ENCODE measurements at places on chromosomes 4 and X.

GRCh38 chr4:52142816-52143215, 91.7 kb downstream of the SPATA18 start:
- no peaks in the 10 kb centered on the region for H3K36me3 ChIP-seq
- DNase-seq, result no peak
- H3K27ac ChIP-seq, result no peak overlapping the region
- H3K4me3 ChIP-seq, result no peak overlapping the region

DNA sequence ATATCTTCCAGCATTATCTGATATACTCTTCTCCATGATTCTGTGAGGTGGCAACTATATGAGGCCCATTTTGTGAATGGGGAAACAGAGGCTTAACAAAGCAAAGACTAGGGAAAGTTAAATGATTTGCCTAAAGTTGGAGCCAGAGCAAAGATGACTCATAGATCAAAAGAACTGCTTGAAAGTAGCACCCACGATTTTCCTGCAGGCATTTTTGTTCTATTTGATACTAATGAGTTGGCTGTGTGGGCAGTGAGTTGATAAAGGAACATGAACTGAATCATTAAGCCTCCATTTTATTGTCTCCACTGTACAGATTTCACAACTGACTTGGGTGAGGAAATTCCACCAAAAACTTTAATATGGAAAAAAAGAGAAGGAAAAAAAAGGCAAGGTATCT, 138.9 kb upstream of the IGFBP7 start:
- no peak overlapping the region for H3K4me3 ChIP-seq
- H3K27ac ChIP-seq, result no peak overlapping the region
- no peaks in the 10 kb centered on the region for H3K36me3 ChIP-seq
- H3K4me1 ChIP-seq, result no peaks in the 10 kb centered on the region
- DNase-seq, result no peak
- H3K27me3 ChIP-seq, result no peaks in the 10 kb centered on the region

DNA sequence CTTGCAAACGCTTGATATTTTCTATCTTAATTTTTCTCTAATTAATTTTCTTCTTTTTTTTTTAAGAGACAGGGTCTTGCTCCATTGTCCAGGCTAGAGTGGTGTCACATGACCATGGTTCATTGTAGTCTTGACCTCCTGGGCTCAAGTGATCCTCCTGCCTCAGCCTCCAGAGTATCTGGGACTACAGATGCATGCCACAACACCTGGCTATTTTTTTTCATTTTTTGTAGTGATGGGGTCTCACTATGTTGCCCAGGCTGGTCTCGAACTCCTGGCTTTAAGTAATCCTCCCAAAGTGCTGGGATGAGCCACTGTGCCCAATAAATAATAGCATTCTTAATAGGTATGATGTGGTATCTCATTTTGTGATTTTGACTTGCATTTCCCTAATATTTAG, 18.2 kb downstream of the SHROOM3 start:
- H3K4me3 ChIP-seq, result no peak overlapping the region
- peaks cover 22% of the 10 kb centered on the region for H3K27me3 ChIP-seq
- H3K27ac ChIP-seq, result no peak overlapping the region
- no peaks in the 10 kb centered on the region for H3K4me1 ChIP-seq
- H3K36me3 ChIP-seq, result no peaks in the 10 kb centered on the region

- H3K27ac ChIP-seq, result peak overlapping the region; percentile 77
- no peaks in the 10 kb centered on the region for H3K36me3 ChIP-seq
- H3K4me3 ChIP-seq, result no peak overlapping the region
- H3K27me3 ChIP-seq, result peaks cover 3% of the 10 kb centered on the region
These were observed 136.3 kb downstream of the AMMECR1 start for GRCh38 chrX:110181459-110182137.

GRCh38 chrX:153645921-153646488, 998 bp upstream of the DUSP9 start:
- H3K36me3 ChIP-seq, result no peaks in the 10 kb centered on the region
- H3K27ac ChIP-seq, result no peak overlapping the region
- peak; percentile 57 for DNase-seq
- no peak overlapping the region for H3K4me3 ChIP-seq
- peaks cover 35% of the 10 kb centered on the region for H3K27me3 ChIP-seq
- no peaks in the 10 kb centered on the region for H3K4me1 ChIP-seq

DNA sequence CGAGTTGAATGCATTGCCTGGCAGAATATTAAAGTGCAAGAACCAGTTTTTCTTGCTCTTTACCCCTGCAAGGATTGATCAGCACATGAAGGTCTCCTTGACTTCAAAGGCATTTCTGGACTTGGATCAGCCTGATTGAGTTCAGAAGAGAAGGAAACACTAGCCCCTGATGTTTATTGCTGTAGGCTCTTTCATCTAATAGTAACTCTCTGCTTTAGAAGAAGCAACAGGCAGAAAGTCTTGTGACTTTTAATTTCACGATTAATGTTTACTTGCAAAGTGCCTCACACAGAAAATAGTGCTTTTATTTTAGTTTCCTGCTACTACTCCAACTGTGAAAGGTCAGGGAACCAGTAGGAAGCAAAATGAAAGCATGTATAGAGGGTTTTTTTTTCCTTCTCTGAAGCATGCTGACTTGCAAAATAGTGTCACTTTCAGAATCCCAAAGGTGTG, 69.1 kb downstream of the PCDH7 start:
- no peak overlapping the region for H3K4me3 ChIP-seq
- no peaks in the 10 kb centered on the region for H3K4me1 ChIP-seq
- H3K27ac ChIP-seq, result no peak overlapping the region
- no peaks in the 10 kb centered on the region for H3K27me3 ChIP-seq

GRCh38 chr4:127832585-127832984, 48.1 kb upstream of the PLK4 start:
- H3K4me3 ChIP-seq, result no peak overlapping the region
- H3K27me3 ChIP-seq, result no peaks in the 10 kb centered on the region
- no peaks in the 10 kb centered on the region for H3K36me3 ChIP-seq
- no peak overlapping the region for H3K27ac ChIP-seq

DNA sequence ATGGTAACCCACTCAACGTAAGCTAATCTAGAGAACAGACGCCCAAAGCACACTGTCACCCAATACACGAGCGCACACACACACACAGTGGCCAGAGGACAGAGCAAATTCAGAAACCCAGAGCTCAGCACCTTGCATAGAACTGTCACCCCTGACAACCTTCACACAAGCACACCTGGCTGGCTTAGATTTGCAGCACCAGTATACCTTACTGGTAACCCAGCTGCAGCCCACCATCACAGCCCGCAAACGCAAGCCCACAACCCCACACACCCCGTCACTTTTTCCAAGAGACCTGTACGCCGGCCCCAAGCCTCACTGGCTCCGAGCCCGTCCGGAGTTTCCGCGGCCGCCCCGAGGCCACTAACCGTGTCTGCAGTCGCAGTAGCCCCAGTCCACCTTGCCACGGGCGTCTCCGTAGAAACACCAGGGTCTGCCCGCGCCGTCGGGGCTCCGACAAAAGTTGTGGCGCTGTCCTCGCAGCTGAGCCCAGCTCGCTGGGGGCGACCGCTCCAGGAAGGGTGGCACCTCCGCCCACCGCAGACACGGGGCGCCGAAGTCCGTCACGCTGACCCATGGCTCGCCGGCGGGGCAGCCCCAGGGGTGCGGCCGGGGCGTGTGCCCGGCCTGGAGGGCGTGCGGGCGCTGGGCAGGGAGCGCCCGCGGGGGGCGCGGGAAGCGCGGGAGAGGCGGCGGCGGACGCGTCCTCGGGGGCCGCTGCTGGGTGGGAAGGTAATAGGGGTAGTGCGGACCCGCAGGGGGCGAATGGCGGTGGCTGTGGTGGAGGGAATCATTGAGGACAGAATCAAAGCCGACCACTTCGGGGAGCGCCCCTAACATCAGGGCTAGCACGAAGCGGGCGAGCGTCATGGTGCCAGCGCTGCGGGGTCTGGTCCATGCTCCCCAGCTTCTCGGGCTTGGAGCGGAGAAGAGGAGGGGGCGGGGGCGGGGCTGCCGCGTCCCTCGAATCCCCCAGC, 664 bp downstream of the PRSS12 start:
- peaks cover 5% of the 10 kb centered on the region for H3K27me3 ChIP-seq
- peak overlapping the region; percentile 84 for H3K4me3 ChIP-seq
- H3K36me3 ChIP-seq, result no peaks in the 10 kb centered on the region
- peak overlapping the region; percentile 15 for H3K27ac ChIP-seq

DNA sequence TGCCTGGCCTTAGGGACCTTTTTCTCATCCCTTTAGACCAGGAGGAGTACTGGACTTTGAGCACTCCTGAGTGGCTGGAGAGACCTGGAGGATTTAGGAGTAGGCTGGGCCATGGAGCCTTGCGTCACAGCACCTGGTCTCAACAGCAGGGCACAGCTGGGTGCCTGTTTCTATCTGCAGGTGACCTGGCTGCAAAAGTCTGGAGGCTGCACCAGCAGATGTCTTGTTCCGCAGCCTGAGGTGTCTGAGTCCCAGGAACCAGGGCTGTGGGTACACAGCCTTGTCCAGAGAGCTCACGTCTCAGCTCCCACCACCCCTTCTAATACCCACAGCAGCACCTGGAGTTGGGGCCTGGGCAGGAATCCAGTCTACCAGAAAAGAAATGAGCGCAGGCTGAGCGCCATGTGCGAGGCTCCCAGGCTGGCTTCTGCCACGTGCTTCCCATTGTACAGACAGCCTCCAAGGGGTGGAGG, 5.0 kb upstream of the NSD2 start:
- DNase-seq, result no peak
- no peak overlapping the region for H3K27ac ChIP-seq
- no peak overlapping the region for H3K4me3 ChIP-seq
- H3K4me1 ChIP-seq, result peaks cover 5% of the 10 kb centered on the region
- H3K36me3 ChIP-seq, result no peaks in the 10 kb centered on the region

GRCh38 chr4:78653655-78654054, 102.1 kb downstream of the ANXA3 start:
- peaks cover 62% of the 10 kb centered on the region for H3K4me1 ChIP-seq
- no peaks in the 10 kb centered on the region for H3K27me3 ChIP-seq
- no peak overlapping the region for H3K4me3 ChIP-seq
- no peaks in the 10 kb centered on the region for H3K36me3 ChIP-seq

DNA sequence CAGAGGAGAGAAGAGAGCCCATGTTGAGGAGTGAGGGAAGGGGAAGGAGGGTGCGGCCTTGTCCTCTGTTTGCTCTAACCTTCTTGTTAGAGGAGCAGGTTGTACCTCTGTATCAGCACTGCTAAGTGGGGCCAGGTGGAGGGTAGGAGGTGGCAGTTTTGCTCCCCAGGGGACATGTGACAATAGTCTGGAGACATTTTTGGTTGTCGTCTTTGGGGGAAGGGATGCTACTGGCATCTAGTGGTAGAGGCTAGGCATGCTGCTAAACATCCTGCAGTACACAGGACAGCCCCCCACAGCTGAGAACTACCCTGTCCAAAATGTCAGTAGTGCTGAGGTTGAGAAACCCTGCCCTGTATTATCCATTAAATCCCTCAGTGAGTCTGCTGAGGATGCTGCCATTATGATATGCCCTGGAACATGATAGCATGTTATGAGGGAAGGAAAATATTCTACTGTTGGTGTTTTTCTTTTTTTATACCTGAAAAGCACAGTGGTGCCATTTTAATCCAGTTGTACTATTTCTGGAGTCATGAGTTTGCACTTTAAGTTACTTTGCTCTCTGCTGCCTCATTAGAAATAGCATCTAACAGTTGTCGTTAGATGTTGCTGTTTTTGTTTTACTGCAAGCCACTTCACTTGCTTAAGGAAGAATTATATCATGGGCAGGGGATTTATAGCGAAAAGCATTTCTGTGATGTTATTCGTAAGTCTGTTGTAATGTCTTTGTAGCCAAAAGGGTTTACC, 90.6 kb downstream of the LRP2BP start:
- no peaks in the 10 kb centered on the region for H3K27me3 ChIP-seq
- H3K4me1 ChIP-seq, result peaks cover 26% of the 10 kb centered on the region
- DNase-seq, result peak; percentile 31
- H3K27ac ChIP-seq, result peak overlapping the region; percentile 99

- H3K4me3 ChIP-seq, result no peak overlapping the region
- no peaks in the 10 kb centered on the region for H3K4me1 ChIP-seq
- H3K27ac ChIP-seq, result no peak overlapping the region
- DNase-seq, result no peak
- H3K36me3 ChIP-seq, result no peaks in the 10 kb centered on the region
- H3K27me3 ChIP-seq, result no peaks in the 10 kb centered on the region
These were observed 387.3 kb upstream of the TECRL start for GRCh38 chr4:64796581-64796980.

- H3K36me3 ChIP-seq, result no peaks in the 10 kb centered on the region
- no peak for DNase-seq
- H3K4me3 ChIP-seq, result no peak overlapping the region
- no peaks in the 10 kb centered on the region for H3K4me1 ChIP-seq
These were observed 1008.7 kb downstream of the GLUD2 start for GRCh38 chrX:122055979-122056715.

GRCh38 chrX:72255445-72255844, 16.6 kb upstream of the ERCC6L start:
- no peak overlapping the region for H3K4me3 ChIP-seq
- H3K4me1 ChIP-seq, result peaks cover 6% of the 10 kb centered on the region
- H3K27me3 ChIP-seq, result peaks cover 23% of the 10 kb centered on the region
- DNase-seq, result peak; percentile 66

DNA sequence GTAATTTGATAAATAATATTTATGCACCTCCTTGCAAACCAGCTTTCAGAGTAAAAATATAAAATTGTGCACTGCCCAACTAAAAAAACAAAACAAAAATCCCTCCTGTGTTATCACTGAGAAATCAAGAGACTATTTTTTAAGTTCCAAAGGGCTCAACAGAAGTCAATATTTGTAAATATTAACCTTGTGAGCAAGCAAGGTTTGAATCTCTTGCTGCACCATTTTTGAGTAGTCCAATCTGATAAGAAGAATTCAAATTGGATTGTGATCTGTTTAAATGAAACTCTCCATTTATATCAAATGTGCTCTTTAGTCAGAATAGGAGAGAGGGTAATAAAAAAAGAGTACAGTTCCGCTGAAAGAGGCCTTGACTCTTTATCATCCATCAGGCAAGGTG, 520.2 kb downstream of the RAB28 start:
- no peaks in the 10 kb centered on the region for H3K36me3 ChIP-seq
- H3K4me1 ChIP-seq, result no peaks in the 10 kb centered on the region
- H3K27me3 ChIP-seq, result no peaks in the 10 kb centered on the region
- no peak for DNase-seq
- H3K4me3 ChIP-seq, result no peak overlapping the region

- no peak overlapping the region for H3K27ac ChIP-seq
- H3K36me3 ChIP-seq, result no peaks in the 10 kb centered on the region
- H3K4me1 ChIP-seq, result no peaks in the 10 kb centered on the region
- H3K27me3 ChIP-seq, result no peaks in the 10 kb centered on the region
- DNase-seq, result no peak
These were observed 186.3 kb downstream of the MOSPD2 start for GRCh38 chrX:15059474-15059873.

- no peak for DNase-seq
- no peak overlapping the region for H3K4me3 ChIP-seq
- no peaks in the 10 kb centered on the region for H3K36me3 ChIP-seq
- H3K4me1 ChIP-seq, result peaks cover 25% of the 10 kb centered on the region
- peak overlapping the region; percentile 97 for H3K27ac ChIP-seq
- H3K27me3 ChIP-seq, result no peaks in the 10 kb centered on the region
These were observed 279.3 kb upstream of the DIPK2B start for GRCh38 chrX:45479835-45480422.

- H3K36me3 ChIP-seq, result no peaks in the 10 kb centered on the region
- no peaks in the 10 kb centered on the region for H3K27me3 ChIP-seq
- no peak overlapping the region for H3K27ac ChIP-seq
- no peak overlapping the region for H3K4me3 ChIP-seq
These were observed 20.1 kb downstream of the ATP7A start for GRCh38 chrX:77930581-77930980.

All from osteoblast (primary cell).